ENCODE measurements at places on chromosomes 2 and 18.

GRCh38 chr2:58138396-58139030 lies 91.9 kb downstream of the VRK2 start:
- DNase-seq, result no peak

DNA sequence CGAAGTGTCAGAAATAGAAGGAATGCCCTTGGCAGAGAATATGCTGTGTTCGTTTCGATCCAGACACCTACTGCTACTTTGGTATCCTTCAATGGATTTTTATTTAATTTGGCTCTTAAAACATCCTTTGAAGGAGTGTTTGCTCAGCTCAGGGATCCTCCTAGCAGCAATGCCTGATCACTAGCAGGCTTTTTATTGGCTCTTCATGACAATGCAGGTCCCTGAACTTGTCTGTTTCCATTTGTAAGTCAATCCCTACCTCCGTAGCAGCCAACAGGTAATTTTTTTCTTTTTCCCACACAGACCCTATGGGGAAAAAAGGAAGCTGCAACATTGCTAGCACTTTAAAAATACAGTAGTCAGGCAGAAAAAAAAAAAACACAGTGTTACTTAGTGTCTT lies 366.2 kb upstream of the LRRTM1 start:
- no peak for DNase-seq

GRCh38 chr2:29201979-29202378 lies 86.8 kb downstream of the CLIP4 start:
- no peak for DNase-seq

DNA sequence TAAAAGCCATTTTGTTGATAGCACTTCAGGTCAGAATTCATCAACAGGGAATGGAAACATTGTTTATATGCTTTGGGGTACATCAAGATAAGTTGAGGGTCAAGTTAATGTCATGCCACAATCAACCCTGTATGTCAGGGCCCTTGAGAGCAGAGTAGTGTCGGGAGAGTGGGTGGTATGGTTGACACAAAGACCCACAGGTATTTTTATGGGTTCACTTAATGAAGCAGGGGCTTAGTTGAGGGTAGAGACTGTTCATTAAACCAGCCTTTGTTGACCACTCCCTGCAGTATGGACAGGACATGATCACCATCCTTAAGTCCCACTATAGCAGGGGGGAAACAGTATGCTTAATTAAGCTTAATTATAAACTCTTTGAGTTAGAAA lies 5.7 kb downstream of the RPL37A start:
- DNase-seq, result no peak

DNA sequence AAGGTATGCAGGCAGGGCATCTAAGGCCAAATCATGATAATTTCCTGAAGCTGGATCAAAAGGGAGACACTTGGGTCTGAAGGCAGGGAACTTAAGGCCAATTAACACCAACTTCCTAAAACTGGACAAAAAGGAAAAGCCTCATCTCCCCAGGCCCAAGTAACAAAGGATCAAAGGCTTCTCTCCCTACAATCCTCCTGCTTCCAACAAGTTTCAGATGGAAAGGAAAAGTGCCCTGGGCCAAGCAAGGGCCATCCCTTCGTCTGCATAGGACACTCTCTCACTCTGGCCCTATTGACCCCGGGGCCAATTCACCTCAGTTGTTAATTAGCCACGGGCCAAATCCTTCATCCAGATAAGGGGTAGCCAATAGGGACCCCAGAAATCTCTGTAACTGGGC lies 1335.8 kb upstream of the CDH2 start:
- DNase-seq, result no peak

- no peak for DNase-seq
These were observed 68.9 kb downstream of the HPCAL1 start for GRCh38 chr2:10371441-10372196.

GRCh38 chr2:132725148-132725547 lies 55.1 kb upstream of the LYPD1 start:
- DNase-seq, result no peak

DNA sequence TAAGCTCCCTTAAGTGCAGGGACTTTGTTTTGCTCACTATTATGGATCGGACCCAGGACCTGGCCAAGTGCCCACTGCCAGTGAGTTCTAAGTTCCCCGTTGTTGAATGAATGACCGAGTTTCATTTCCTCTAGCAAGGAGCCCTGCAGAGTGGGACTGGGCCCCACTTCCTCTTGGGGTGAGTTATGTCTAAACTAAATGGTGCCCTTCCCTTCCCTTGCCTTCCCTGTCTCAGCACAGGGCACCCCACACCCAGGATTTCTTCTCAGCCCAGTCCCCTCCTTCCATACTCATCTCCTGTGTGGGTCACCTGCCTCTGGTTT lies 195.3 kb upstream of the HS6ST1 start:
- DNase-seq, result no peak

- DNase-seq, result no peak
These were observed 3.0 kb upstream of the SULT1C3 start for GRCh38 chr2:108236676-108237335.
